NCI-H524 treated with DMSO at 0.1 percent for 48 hours (cell line): ENCODE measurements at places on chromosomes 12 and 14.

- DNase-seq: no peak
Observed at GRCh38 chr12:80862531-80862930, 75.2 kb downstream of the LIN7A start.

- no peak for DNase-seq
Observed at GRCh38 chr12:68334132-68334531, 2.0 kb upstream of the MDM1 start.

GRCh38 chr14:50967790-50968189 lies 23.5 kb upstream of the PYGL start:
- no peak for DNase-seq

DNA sequence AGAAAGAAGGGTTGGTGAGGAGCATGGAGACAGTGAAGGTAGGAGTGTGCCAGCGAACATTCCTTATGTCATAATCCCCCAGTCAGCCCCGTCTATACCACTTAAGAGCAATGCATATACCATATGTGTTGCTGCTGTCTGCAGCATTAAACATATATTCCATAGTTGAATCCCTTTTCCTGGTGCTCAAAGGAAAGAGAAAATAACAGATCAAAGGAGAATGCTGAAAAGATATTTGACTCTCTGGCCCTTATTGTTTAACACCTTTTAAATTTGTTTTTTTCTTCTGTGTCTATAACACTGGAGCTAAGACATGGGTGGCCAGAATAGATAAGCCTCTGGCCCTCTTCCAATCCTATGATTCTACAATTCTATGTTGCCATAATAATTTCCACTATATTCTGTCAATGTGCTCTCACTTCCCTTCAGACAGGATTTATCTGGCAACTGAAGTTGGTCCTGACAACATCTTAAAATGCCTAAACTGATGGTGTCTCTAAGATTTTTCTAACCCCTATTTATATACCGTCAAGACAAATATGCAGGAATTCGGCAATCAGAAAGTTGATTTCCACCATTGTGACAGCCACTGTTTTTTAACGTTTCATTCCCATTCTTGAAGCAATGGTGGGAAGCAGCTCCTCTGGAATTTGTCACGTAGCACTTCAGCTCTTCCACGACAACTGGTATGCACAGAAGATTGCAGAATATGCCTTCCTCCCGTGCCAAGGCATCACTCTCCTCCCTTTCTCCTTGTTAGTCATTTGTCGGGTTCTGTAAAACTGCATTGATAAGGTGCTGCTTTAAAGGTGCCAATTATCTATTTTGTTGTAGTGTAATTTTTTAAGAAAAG lies 204.7 kb downstream of the BCAT1 start:
- DNase-seq: no peak
